ENCODE measurements at places on chromosomes 5 and 9.

DNA sequence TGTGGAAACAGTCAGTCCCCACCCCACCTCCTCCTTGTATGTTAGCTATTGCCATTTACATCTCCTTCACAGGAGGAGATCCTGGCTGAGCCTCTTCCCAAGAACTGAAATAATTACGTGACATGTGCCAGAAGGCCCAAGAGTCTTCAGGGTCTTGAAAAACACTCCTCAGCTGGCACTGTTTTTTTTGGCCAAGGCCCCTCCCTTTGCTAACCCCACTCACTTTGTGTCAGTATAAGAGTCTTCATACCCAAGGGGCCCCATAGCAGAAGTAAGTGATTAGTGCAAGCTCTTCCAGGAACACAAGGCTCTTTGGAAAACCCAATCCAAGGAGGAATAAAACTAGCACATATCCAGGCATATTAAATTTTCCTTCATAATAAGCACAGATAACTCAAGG lies 5.7 kb upstream of the LARP1 start:
- no peak for DNase-seq

- no peak for DNase-seq
These were observed 124.9 kb downstream of the SAXO1 start for GRCh38 chr9:18907927-18908625.

DNA sequence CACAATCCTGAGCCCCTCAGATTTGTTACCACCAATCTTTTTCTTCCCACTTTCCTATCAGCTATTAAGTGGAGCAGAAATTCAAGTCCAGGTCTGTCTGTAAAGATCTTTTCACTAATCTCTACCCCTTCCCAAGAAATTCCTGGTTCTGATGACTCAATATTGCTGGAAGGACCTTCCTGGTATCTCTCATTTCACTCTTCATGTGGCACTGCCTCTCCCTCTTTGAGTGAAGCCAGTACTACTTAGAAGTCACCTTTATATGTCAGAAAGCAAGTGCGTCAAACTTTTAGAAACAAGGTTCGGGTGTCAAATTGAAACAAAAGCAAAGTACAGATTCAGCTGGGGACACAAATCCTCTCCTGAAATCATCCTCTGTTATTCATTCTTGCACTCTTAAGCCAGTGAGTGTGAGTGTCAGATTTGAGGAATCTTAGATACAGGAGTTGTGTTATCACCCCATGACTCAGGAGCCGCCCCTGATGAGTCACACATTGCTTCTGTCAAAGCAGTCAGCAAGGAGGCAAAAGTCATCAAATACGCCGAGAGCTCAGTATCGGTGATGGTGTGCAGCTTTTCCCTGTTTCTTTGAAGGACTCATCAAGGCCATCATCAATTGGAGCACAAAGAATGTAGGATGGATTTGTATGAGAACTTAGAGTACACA lies 313.0 kb downstream of the CETN3 start:
- no peak for DNase-seq

DNA sequence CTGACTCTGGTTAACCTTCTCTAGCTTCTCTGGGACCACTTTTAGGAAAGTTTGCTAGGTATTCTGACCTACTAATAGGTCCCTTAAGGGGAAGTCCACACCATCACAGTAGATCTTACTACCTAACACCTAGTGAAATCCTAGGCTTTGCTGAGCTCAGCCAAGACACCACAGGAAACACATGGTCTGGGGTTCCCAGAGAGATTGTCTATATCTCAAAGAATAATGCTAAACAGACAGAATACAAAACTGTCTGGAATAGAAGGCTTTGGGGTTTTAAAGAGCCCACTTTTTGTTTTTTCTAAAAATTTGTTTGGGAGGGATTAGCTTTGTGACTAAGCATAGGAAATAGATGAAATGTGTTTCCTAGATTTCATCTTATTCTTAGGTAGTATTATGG lies 395.1 kb downstream of the ARHGEF28 start:
- DNase-seq = no peak

GRCh38 chr9:18756712-18757125 lies 276.3 kb downstream of the SAXO1 start:
- DNase-seq = no peak

GRCh38 chr5:164672931-164673694 lies 1167.7 kb downstream of the MAT2B start:
- no peak for DNase-seq

- DNase-seq = no peak
These were observed 256.8 kb upstream of the GRIN3A start for GRCh38 chr9:101995231-101995630.

GRCh38 chr9:101247297-101247696 lies 137.5 kb downstream of the BAAT start:
- DNase-seq = no peak

DNA sequence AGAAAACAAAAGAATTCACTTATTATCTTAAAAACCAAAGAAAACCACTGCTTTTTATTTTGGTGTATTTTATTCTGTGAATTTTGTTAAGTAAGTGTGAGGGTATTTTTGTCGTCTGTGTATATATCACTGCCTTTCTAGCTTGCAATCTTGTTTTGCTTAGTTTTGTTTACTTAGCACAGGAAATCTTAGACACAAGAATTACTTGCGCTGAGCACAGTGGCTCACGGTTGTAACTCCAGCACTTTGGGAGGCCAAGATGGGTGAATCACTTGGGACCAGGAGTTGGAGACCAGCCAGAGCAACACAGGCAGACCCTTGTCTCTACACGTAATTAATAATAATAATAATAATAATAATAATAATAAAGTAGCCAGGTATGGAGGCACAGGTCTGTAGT lies 230.3 kb downstream of the PAPPA start:
- DNase-seq = no peak

GRCh38 chr5:32586276-32586599 lies 881 bp downstream of the SUB1 start:
- no peak for DNase-seq

GRCh38 chr5:111201705-111202104 lies 22.5 kb upstream of the CAMK4 start:
- DNase-seq = no peak

DNA sequence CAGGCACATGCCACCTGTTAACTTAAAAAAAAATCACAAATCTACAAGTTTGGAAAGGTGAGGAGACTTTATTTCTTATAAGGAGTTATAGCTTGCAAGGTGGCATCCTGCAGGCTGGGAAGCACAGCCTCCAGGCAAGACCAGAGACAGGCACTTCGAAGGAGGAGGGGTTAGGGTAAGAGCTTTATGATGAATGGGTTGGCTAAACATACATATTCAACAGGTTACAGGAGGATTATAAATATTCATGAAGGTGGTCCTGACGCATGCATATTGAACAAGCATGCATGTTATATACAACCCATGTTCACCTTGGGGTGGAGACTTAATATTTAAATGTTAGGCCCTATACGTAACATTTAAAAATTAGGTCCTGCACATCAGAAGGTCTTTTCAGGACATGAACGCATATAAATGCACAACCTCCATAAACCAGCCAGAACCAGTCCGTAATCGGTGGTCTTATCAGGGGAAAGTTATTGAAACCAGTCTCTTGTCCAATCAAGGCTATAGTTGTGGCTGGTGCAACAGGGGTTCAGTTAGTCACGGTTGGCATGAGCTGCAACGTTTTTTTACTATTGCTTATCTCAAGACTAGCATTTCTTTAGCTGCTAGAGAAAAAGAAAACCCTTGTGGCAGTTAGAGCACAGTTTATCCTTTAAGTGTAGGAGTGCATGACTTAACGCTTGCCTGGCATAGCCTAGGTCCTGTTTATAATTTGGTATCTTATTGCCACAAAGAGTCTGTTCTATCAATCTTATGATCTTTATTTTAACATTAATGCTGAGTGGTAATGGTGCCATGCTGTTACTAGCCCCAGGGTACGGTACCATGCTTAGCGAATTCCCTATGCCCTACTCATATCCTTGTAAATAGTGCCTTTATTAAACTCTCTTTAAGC lies 72.7 kb downstream of the C9orf57 start:
- DNase-seq = no peak

DNA sequence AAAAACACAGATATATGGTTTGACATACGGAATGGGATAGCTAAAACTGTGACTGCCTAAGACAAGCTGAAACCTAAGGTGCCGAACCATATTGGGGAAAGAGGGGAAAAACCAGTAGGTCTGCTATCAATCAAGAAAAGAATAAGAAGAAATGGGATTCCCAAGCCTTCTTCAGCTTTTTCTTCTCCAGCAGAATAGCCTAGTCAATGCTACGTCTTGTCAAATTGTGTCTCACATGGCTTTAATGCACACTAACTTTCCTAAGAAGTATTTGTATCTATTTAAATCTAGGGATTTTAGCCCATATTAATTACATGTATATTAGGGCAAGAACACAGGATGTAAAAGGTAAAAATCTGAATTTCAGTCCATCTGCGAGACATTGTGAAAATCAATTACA lies 797 bp upstream of the FBXO38 start:
- no peak for DNase-seq

DNA sequence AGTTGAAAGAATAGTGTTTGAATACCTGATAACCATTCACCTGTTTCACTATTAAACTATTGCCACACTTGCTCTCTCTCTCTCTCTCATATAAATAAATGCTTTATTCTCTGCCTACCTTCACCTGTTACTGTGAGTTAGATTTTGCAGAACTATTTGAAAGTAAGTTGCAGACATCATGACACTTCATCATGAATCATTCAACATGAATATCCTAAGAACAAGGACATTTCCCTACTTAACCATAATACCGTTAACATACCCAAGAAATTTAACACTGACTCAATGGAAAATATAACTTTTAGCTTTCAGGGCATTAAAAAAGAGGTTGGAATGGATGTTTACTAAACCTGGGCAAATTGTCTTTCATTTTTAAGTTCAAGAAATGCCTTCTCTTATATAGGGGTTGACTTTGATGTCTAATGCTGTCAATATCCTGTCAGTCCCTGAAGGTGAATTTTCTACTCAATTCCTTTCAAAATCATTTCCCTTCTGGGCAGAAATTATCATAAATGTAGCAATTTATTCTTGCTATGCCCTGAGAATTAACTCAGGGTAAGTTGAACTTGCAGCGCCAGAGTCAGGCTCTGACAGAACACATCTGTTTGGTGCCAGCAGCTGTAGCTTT lies 582.6 kb upstream of the TLE4 start:
- DNase-seq = no peak

- DNase-seq = no peak
These were observed 268.2 kb upstream of the TAS2R1 start for GRCh38 chr5:9898319-9898718.

GRCh38 chr5:173340984-173341383 lies 12.8 kb upstream of the STC2 start:
- no peak for DNase-seq

DNA sequence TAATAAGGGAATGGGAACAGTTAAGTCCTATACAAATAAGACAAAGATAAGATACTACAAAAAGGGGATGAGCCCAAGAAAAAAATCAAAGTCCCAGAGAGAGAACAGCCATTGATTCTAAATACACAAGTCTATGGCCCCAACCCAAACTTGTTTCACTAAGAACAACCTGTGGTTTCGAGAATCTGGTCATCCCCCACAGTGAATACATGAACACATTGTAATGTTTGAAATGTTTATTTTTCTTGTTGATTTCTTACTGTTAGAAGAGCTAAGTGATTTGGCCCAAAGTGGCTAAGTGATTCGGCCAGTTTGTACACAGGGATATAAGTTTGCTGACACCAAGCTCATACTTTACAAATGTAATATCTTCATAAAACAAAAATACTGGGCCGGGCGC lies 3.3 kb upstream of the ABCA1 start:
- no peak for DNase-seq

DNA sequence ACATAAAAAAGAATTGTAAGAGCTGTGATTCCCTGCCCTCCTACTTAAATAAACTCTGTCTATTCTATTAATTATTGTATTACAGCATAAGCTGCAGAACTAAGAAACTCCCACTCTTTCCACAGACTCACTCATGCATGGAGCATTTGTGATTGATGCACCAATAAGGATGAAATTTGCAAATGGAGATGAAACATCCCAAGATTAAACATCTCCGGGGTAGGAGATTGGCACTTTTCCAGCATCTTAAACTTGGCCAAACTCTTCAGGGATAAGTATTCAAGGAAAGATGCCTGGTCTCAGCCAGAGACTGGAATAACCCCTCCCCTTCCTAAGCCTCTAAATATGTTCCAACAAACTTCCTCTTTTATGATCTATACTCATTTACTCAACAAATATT lies 472.0 kb downstream of the ACTL7B start:
- DNase-seq = no peak

- DNase-seq = no peak
These were observed 163.9 kb upstream of the CLINT1 start for GRCh38 chr5:158022837-158023236.

DNA sequence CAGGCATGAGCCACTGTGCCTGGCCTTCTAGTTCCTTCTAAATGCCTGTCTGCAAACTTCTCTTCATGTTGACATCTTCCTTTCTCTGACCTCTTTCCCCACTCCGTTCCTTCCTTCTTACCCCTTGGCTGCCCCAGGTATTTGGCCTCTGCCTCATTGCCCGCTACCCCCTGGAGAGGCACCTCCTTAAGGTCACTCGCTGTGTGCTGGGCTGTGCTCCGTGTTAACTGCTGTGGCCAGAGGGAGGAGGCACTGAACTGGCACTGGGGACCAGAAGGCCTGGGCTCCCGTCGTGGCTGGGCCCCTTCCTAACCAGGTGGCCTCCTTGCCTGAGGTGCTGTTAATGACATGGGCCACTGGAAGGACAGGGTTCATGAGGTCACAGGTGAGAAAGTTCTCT lies 39.4 kb downstream of the LAMC3 start:
- no peak for DNase-seq

- peak; percentile 50 for DNase-seq
These were observed 121.2 kb upstream of the LPCAT1 start for GRCh38 chr5:1644810-1645571.

DNA sequence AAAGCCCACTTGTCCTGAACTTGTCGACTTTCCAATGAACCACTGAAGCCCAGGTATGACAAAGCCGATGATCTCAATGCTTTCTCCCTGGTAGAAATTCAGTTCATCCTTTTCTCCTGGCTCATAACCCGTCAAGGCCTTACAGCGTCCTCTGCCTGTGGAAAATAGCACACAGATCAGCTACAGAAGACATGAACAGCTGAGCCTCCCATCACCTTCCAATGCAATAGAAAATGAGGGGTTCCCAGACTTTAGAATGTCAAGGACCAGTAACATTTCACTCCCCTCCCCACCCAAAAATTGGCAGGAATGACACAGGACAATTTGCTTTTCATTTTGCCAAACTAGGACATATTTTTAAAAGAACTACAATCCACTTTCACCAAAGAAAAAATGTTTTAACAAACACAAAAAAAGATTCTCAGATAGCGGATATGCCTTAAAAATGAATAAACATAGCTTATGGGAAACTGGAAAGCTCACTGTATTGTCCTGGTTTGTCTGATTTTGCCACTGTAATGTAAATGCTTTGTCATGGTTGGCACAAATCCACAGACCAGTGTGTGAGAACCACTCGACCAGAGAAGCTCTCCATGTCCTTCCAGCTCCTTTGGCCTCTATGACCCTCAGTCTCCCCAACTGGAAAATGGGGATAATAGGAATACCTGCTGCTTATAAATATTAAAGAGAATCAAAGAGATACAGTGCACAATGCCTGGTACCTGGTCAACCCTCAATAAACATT lies 24.4 kb downstream of the SH3TC2 start:
- DNase-seq = peak; percentile 17

- DNase-seq = no peak
These were observed 44.5 kb upstream of the TMEM252 start for GRCh38 chr9:68585034-68585761.

- DNase-seq = peak; percentile 39
These were observed 17.6 kb downstream of the FLT4 start for GRCh38 chr5:180631549-180632383.
